ENCODE measurements at places on chromosomes 12 and 14.

- peak; percentile 71 for DNase-seq
These were observed 44.8 kb downstream of the GCH1 start for GRCh38 chr14:54857830-54858269.

GRCh38 chr14:34069854-34070582 lies 119.1 kb upstream of the EGLN3 start:
- no peak for DNase-seq

GRCh38 chr14:88931321-88932110 lies 107.1 kb downstream of the TTC8 start:
- DNase-seq, result no peak

GRCh38 chr12:106341086-106341877 lies 16.3 kb upstream of the POLR3B start:
- no peak for DNase-seq

DNA sequence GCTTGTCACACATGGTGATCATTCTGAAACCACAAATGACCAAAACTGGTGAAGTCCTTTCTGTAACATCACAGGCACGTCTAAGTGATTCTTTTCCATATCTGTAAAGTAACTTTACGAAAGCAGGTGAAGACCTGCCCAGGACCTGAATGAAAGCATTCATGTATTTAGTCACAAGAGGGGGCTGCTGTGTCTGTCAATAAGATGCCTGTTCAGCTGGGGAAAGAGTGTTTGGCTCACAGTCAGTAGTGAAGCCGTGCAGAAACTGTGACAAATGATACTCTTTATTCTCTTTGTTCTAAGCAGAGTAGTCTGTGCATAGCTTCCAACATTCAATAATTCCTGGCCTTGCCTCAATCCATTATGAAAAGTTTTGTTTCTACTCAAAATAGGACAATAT lies 373.5 kb upstream of the OR4E1 start:
- no peak for DNase-seq

DNA sequence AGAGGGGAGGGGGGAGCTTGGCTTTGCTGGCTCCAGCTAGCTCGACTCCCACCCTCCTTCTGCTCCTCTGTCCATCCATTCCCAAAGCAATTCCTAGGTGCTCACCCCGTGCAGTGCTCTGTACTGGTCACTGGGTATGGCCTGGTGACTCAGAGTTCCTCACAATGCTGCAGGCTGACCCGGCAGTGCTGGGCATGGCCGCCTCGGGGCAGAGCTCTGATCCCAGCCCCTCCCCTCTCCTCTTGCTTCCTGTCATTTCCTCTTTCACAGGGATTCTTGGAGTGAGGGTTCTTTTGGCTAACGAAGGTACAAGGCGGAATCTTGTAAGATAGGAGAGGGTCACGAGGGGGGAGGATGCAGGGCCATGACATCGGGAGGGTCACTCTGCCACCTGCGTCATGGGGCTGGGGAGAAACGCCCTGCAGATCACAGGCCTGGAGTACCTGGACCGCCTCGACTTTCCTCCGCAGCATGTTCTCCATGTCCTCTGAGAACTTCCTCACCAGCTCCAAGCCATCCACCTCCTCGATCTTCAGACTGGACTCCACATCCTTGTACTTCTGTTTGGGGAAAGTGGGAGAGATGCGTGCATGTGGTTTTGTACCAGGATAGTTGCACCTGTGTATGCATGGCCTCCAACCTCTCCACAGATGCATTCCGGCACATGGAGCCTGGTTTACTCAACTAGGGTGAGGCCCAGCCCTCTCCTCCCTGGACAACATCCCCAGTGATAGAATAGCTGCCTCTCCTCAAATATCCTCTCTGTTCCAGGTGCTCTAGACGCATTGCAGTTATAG lies 5.7 kb downstream of the CACNA2D4 start:
- DNase-seq, result no peak

- no peak for DNase-seq
These were observed 9.1 kb downstream of the MEG3 start for GRCh38 chr14:100834794-100835547.

DNA sequence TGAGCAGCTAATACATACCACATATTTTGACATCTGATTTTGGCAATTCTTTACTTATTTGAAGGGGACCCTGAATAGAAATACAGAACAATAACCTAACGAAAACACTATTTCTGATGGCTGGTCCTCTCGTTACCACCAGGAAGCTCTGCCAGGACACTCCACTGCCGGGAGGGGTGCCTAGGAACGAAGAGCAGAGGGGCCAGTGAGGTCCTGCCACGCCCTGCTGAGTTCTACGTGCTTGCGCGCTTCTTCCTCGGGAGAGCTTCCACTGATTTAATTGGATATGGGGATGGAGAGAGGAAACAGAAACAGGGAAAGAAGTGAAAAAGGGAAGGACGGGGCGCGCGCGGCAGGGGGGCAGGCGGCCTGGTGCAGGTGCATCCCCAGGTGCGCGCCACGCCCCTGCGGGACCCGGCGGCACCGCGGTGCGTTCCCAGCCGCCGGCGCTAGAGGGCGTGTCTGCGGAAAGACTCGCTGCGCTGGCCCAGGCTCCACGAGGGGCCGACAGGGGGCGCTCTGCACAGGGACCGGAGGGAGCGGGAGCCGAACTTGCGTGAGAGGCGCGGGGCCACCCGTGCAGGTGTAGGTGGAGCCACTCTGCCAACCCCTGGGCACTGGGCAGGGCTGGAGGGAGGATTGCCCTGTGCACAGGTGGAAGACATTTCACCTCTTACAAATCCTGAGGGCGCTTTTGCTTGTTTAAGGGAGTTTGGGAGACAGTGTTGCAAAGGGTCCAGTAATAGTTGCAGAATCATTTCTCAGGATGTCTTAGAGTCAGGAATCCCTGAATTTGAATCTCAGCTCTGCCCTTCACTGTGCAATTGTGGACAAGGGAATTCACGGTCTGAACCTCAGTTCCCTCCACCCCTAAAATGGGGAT lies 986.3 kb upstream of the TMEM132C start:
- DNase-seq, result peak; percentile 58

- no peak for DNase-seq
These were observed 35.9 kb upstream of the FOS start for GRCh38 chr14:75242546-75243273.

DNA sequence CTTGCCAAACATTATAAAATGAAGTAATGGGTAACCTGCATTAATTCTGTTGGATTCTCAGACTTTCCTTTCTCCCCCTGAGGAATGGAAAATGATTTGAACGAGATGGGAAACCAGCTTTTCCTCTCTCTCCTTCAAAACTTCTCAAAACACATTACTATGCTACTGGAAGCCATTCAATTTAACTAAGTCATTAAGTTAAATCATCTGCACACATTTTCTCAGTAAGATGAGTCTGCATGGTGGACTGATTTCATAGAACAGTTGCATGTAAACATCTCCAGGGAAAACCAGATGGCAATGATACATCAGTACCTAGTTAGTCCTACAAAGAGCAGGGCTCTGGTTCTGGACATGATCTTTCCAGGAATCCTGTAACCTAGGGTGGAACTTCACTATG lies 59.9 kb downstream of the BMP4 start:
- DNase-seq, result no peak

DNA sequence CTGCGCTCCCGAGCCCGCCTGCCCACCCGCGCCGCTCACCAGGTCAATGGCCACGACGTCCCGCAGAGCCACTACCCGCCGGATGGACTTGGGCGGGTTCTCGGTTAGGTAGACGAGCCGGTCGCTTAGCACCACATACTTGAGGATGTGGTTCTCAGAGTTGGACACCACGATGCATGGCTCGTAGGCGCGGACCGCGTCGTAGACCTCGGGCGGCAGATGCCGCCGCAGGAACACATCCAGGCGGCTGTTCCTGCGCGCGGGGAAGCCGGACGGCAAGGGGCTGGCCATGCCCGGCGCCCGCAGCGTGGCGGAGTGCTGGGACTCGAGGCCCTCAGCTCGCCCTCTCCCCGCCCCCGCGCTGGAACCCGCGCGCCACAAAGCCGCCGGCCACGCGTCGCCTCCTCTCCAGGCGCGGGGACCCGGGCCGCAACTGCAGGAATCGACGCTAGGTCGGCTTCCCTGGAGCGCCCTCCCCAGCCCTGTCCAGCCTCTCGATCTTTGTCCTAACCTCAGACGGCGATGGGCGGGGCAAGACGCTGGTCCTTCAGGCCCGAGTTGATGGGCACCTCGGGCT lies at the start of gene C12orf56:
TSS of gene C12orf56 (minus strand) at position 484 of the 577 bp plus-strand sequence. CDS start at position 291, 193 bp downstream.
- peak; percentile 6 for DNase-seq

- DNase-seq, result no peak
These were observed 356.0 kb downstream of the DUSP6 start for GRCh38 chr12:88996200-88996788.

DNA sequence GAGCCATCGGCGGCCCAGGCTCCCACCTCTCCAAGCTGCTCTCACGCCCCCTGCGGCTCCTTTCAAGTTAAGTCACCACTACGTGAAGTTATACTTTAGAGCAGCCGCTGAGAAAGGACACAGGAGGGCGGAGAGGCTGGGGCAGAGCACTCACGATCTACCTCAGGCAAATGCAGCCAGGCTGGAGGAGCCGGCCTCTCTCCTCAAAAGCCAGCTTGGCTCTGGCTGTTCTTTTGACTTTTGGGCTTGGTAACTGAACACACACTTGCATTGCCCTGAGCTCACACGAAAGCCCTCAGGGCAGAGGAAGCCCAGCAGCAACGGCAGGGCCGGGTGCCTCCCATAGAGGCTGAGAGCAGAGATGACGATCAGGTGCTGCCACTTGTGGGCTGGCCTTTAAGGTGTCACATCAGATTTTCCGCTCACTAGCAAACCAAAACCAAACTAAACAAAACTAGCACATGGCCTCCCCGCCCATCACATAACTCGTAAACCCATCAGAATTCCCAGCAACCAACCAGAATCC lies 75.2 kb downstream of the PITPNM2 start:
- DNase-seq, result no peak

DNA sequence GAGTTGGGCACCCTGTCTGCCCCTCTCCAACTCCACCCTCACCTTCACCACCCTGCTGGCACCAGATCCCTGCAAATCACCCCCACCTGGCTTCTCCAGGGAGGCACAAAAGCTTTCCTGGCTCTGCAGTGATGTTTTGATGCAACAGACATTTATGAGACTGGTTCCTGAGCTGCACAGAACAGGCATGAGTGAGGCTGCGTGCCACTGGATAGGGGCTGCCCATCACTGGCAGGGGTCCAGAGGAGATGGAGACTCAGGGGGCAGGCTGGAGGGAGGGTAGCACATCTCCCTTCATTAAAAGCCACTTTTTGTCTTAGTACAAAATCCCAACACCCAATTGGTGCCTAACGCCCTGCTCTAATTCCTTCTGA lies 17.3 kb upstream of the ZDHHC22 start:
- no peak for DNase-seq

DNA sequence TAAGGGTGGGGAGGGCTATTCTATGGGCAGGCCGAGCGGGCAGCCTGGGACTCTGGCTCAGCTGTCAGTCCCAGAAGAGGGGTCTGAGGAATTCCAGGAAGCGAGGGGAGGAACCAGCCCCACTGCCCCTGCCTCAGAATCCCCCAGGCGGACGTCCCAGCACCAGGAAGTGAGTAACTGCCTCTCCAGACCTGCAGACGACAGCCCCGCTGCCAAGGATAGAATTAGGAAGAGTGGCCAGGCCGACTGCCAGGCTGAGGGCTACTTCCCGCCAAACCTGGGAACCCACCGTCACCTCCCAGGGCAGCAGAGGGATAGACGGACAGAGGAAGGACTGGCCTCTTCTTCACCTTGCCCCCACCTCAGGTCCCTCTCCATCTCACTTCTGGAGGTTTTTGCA lies 6.7 kb upstream of the BDKRB2 start:
- no peak for DNase-seq

GRCh38 chr12:115960-116915 lies 49.7 kb downstream of the IQSEC3 start:
- DNase-seq, result no peak

GRCh38 chr14:60093080-60093479 lies 1.4 kb downstream of the PCNX4 start:
- DNase-seq, result no peak

- DNase-seq, result no peak
These were observed 763.9 kb upstream of the MGAT4C start for GRCh38 chr12:87020071-87020470.

- DNase-seq, result no peak
These were observed 58.3 kb downstream of the NINJ2 start for GRCh38 chr12:604956-605355.

DNA sequence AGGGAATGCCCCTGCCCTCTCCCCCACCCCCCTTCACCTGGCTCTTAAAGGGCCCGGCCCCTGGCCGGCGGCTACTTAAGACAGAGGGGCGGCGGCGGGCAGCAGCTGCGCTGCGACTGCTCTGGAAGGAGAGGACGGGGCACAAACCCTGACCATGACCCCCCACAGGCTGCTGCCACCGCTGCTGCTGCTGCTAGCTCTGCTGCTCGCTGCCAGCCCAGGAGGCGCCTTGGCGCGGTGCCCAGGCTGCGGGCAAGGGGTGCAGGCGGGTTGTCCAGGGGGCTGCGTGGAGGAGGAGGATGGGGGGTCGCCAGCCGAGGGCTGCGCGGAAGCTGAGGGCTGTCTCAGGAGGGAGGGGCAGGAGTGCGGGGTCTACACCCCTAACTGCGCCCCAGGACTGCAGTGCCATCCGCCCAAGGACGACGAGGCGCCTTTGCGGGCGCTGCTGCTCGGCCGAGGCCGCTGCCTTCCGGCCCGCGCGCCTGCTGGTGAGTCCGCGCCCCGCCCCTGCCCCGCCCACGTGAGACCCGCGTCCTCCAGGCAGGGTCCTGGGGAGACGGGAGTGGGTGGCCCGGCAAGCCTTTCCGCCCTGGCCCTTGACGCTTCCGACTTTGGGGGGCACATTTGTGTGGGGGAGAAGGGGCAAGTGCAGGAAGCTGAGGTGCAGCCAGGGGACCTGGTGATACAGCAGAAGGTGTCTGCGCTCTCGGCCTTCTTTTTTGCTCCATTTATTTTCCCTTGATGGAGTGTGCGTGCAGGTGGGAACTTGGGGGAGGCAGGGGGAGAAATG lies at the start of gene IGFBP6:
TSS of gene IGFBP6 (plus strand) at position 104 of the 790 bp plus-strand sequence. CDS start at position 155, 51 bp downstream.
- peak; percentile 8 for DNase-seq

DNA sequence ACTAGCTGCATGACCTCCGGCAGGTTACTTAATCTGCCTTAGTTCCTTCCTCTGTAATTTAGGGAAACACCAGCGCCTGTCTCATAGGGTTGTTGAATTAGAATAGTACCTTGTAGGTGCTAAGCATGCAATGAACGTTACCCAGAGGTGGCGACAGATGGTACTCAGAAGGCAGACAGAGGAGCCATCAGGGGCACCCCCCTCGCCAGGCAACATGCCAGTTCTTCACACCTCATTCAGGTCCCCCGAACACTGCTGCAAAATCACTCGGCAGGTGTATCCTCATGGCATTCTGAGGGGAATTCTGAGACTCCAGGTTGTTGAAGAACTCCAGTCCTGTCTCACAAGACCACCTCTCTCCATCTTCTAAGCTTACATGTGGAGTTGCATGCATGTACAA lies 10.1 kb downstream of the ISM2 start:
- DNase-seq, result no peak

- DNase-seq, result peak; percentile 33
These were observed at the start of gene MMP14 for GRCh38 chr14:22836301-22837113. Gene MMP14, plus strand, starts transcription at chr14:22836585. Its CDS starts 233 bp downstream, at chr14:22836818.

- DNase-seq, result no peak
These were observed 67.8 kb downstream of the METTL25 start for GRCh38 chr12:82426081-82426480.

Data from inflammatory macrophage (primary cell).